ENCODE measurements at places on chromosomes 13 and 19. TPM values are rescaled to one million over a fixed set of nuclear protein-coding genes. Genes with fewer than 3 reads are reported as not detected.

The ZNF805 gene
- 1.5 TPM for polyA plus RNA-seq

The FSD1 gene
- polyA plus RNA-seq, result 2.2 TPM

DNA sequence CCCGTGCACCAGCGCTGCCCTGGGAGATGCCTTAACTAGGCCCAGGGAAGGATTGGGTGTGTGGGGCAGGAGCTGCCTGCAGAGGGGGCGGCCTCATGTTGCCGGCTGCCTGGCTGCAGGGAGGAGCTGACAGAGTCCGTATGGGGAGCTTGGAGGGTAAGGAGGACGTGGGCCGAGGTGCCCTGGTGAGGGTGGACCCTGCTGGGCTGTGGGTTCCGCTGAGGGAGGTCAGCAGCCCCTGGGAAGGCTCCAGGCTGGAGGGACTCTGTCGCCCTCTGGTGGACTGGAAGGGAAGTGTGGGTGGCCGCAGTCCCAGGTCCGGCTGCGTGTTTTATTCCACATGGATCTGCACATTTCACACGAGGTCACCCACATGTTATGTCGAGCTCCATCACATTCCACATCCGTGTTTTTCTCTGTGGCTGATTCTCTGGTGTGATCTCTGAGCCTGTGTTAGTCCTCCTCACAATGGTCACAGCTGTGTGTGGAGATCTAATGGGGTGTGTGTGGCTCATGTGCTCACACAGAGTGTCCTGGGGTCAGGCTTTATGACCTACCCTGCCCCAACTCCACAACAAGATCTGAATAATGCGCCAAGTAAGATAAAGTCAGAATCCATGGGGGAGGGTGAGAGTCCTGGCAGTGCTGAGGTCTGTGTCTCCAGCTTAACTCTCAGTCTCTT is 1.8 kb upstream of the CEACAM8 start:
- H3K4me1 ChIP-seq, result no peaks in the 10 kb centered on the region
- H3K36me3 ChIP-seq, result no peaks in the 10 kb centered on the region
- no peaks in the 10 kb centered on the region for H3K27me3 ChIP-seq
- H3K27ac ChIP-seq, result no peak overlapping the region

The IZUMO2 gene
- polyA plus RNA-seq, result not detected

The ZNF285 gene
- 5.8 TPM for polyA plus RNA-seq

DNA sequence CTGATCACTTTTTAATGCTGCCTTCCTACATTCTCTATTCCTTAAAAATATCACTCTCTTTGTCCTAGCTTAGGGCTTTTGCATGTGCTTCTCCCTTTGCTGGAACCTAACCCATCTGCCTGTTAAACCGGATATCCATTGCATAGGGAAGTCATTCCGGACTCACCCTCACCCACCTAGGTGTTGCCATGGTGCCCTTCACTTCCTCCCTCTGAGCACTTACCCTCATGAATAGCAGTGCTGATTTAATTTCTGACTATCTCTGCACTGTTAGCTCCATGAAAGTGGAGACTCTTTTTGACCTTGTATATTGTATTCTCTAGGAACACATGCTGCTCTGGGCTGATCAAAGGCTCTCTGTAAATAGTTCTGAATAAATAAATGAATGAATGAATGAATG is 401.9 kb downstream of the PCDH20 start:
- DNase-seq, result no peak
- H3K27ac ChIP-seq, result no peak overlapping the region
- H3K4me1 ChIP-seq, result no peaks in the 10 kb centered on the region
- H3K27me3 ChIP-seq, result no peaks in the 10 kb centered on the region

DNA sequence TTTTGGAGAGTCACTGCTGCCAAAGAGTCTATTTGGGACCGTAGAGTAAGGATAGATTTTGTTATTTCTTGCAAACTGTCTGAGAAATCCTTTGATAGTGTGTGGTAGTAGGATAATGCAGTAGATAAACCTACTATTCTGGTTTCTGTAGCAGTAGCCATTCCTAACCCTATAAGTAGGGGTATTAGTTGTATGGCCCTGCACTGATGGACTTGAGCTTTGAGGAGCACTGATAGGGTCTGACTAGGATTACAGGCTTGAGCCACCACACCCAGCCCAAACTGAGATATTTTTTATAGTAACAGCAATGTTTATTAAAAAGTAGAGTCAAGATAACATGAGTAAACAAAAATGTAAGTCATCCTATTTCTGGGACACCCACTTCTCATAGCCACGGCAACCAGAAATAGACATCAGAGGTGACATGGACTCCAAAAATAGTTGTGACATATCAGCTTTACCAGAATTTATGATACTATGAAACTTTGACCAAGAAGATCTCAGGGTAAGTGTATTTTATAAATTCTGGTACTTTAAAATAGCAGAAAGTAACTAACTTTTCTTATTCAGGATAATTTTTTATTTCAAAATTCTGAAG is 479.1 kb downstream of the SUCLA2 start:
- H3K4me3 ChIP-seq, result no peak overlapping the region
- H3K27ac ChIP-seq, result no peak overlapping the region
- H3K27me3 ChIP-seq, result no peaks in the 10 kb centered on the region
- no peak for DNase-seq
- no peaks in the 10 kb centered on the region for H3K36me3 ChIP-seq

The TTYH1 gene
- not detected for polyA plus RNA-seq

The PLVAP gene
- 34.4 TPM for polyA plus RNA-seq

GRCh38 chr13:110509971-110510786 is 51.3 kb downstream of the RAB20 start:
- H3K4me1 ChIP-seq, result peaks cover 43% of the 10 kb centered on the region
- H3K27ac ChIP-seq, result peak overlapping the region; percentile 13
- no peaks in the 10 kb centered on the region for H3K27me3 ChIP-seq
- DNase-seq, result no peak
- H3K36me3 ChIP-seq, result peaks cover 2% of the 10 kb centered on the region

The MYO1F gene
- polyA plus RNA-seq, result 5.7 TPM

- H3K4me1 ChIP-seq, result no peaks in the 10 kb centered on the region
- no peak overlapping the region for H3K27ac ChIP-seq
- no peak for DNase-seq
- no peaks in the 10 kb centered on the region for H3K36me3 ChIP-seq
- H3K4me3 ChIP-seq, result no peak overlapping the region
- peaks cover 4% of the 10 kb centered on the region for H3K27me3 ChIP-seq
Measured at GRCh38 chr13:25406377-25406776, 34.6 kb downstream of the ATP8A2 start.

The PODNL1 gene
- polyA plus RNA-seq, result 1.7 TPM

The YJEFN3 gene
- 44.1 TPM for polyA plus RNA-seq

DNA sequence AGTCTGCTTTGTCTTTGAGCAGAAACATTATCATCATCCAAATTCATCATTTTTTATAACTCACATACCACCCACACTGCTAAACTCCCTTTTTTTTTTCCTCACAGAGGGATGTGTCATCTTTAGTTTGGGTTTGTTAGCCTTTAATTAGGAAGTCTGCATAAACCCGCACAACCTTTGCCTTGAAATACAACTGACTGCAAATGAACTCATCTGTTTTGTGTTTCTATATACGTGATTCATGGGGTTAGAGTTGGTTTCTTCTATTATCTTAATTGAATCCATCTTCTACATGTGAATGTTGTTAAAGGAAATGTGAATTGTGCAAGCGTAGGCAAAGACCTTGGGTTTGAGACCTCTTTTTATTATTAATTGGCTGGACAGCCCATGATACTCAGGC is 102.7 kb downstream of the SLAIN1 start:
- no peaks in the 10 kb centered on the region for H3K36me3 ChIP-seq
- no peak overlapping the region for H3K27ac ChIP-seq
- no peaks in the 10 kb centered on the region for H3K27me3 ChIP-seq
- H3K4me1 ChIP-seq, result no peaks in the 10 kb centered on the region
- H3K4me3 ChIP-seq, result no peak overlapping the region
- no peak for DNase-seq

The SLAIN1 gene
- polyA plus RNA-seq, result 9.5 TPM

GRCh38 chr19:873084-873483 is 13.6 kb downstream of the CFD start:
- H3K4me1 ChIP-seq, result peaks cover 3% of the 10 kb centered on the region
- H3K27ac ChIP-seq, result no peak overlapping the region
- H3K4me3 ChIP-seq, result no peak overlapping the region
- no peaks in the 10 kb centered on the region for H3K27me3 ChIP-seq

DNA sequence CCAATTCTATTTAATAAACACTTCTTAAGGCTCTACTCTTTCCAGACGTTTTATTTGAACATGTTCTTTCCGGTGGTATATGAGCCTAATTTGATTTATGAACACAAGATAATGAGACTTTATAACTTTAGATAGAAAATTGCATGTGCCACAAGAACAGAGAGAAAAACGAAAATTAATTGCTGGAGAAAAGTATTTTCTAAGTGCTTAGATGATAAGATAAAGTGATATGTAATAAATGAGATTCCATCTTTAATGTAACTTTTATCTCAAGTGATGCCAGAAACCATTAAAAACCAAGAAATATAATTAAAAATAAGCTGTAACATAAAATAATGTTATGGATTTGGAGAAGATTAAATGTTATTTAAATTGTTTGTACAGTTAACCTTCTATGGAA is 33.2 kb upstream of the KL start:
- H3K4me3 ChIP-seq, result no peak overlapping the region
- no peak for DNase-seq
- no peaks in the 10 kb centered on the region for H3K27me3 ChIP-seq
- no peak overlapping the region for H3K27ac ChIP-seq
- H3K4me1 ChIP-seq, result no peaks in the 10 kb centered on the region

The IRF3 gene
- polyA plus RNA-seq, result 92.1 TPM

- H3K4me3 ChIP-seq, result peak within 1 kb of the TSS; percentile 24
- peaks cover 85% of the 10 kb centered on the region for H3K27me3 ChIP-seq
- no peak within 1 kb of the TSS for H3K27ac ChIP-seq
- peak; percentile 47 for DNase-seq
- no peaks in the 10 kb centered on the region for H3K36me3 ChIP-seq
- peaks cover 5% of the 10 kb centered on the region for H3K4me1 ChIP-seq
Measured at GRCh38 chr13:52848455-52849195, at the start of gene PCDH8. Gene PCDH8, minus strand, starts transcription at chr13:52848640. Its CDS starts 204 bp downstream, at chr13:52848436.

- H3K27ac ChIP-seq, result peak overlapping the region; percentile 44
- no peak for DNase-seq
- no peaks in the 10 kb centered on the region for H3K27me3 ChIP-seq
- H3K4me3 ChIP-seq, result no peak overlapping the region
- H3K4me1 ChIP-seq, result peaks cover 7% of the 10 kb centered on the region
Measured at GRCh38 chr19:18306888-18307260, 16.0 kb downstream of the LSM4 start.

- no peaks in the 10 kb centered on the region for H3K27me3 ChIP-seq
- no peak for DNase-seq
- H3K36me3 ChIP-seq, result peaks cover 3% of the 10 kb centered on the region
- H3K27ac ChIP-seq, result peak overlapping the region; percentile 87
Measured at GRCh38 chr19:38047641-38048040, 140.6 kb downstream of the SIPA1L3 start.

The KLF2 gene
- 25.4 TPM for polyA plus RNA-seq

DNA sequence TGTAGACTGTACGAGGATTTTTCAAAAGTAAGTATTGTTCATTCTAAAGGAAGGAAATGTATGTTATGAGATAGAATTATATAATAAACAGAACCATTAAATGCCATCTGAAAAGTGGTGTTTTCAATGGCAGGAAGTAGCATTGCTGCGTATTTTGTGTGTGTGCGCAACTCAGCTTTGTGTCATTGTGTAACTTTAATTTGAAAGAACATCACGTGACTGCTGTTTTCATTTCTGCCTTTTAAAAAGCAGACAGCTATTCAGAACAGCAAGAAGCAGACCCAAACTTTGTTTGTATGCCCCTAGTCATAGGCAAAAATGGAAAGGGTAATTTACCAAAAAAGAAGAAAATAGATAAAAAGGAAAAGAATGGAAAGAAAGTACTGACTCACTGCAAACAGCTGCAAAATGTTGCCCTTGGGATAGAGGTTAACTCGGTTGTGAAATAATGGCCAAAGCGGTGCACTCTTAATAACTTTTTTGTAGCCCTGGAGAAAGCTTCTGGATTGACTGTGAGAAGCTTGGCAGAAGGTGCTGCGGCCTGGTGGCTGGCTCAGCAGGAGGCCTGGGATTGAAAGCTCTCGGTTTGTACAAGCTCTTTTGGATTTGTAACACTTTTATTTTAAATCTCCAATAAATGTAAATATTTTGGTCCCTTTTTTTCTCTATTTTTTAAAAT is 97.3 kb downstream of the GGACT start:
- no peak overlapping the region for H3K4me3 ChIP-seq
- no peaks in the 10 kb centered on the region for H3K4me1 ChIP-seq
- DNase-seq, result no peak
- no peak overlapping the region for H3K27ac ChIP-seq
- no peaks in the 10 kb centered on the region for H3K27me3 ChIP-seq

The LATS2 gene
- polyA plus RNA-seq, result 1.1 TPM

- DNase-seq, result no peak
- no peak overlapping the region for H3K27ac ChIP-seq
- H3K36me3 ChIP-seq, result peaks cover 4% of the 10 kb centered on the region
- no peaks in the 10 kb centered on the region for H3K27me3 ChIP-seq
- no peak overlapping the region for H3K4me3 ChIP-seq
- no peaks in the 10 kb centered on the region for H3K4me1 ChIP-seq
Measured at GRCh38 chr13:97460004-97460775, 26.2 kb downstream of the RAP2A start.

GRCh38 chr13:35741657-35742056 is 265.2 kb upstream of the MAB21L1 start:
- H3K27ac ChIP-seq, result no peak overlapping the region
- no peaks in the 10 kb centered on the region for H3K36me3 ChIP-seq
- no peaks in the 10 kb centered on the region for H3K4me1 ChIP-seq
- DNase-seq, result no peak
- H3K4me3 ChIP-seq, result no peak overlapping the region
- H3K27me3 ChIP-seq, result no peaks in the 10 kb centered on the region

The TMTC4 gene
- polyA plus RNA-seq, result 27.7 TPM

- H3K4me3 ChIP-seq, result no peak overlapping the region
- H3K27ac ChIP-seq, result no peak overlapping the region
- DNase-seq, result no peak
- H3K27me3 ChIP-seq, result no peaks in the 10 kb centered on the region
Measured at GRCh38 chr19:29644210-29644609, 21.1 kb upstream of the PLEKHF1 start.

The TRPC4 gene
- not detected for polyA plus RNA-seq

- no peak within 1 kb of the TSS for H3K4me3 ChIP-seq
- H3K27me3 ChIP-seq, result peaks cover 16% of the 10 kb centered on the region
Measured at GRCh38 chr19:5567360-5567969, at the start of gene TINCR. Gene TINCR, minus strand, starts transcription at chr19:5567953.
